ENCODE measurements at places on chromosomes 3 and 15. TPM values are rescaled to one million over a fixed set of nuclear protein-coding genes. Genes with fewer than 3 reads are reported as not detected.

Gene SMCO1
- not detected for total RNA-seq

Gene GOLIM4
- 12.2 TPM for total RNA-seq

DNA sequence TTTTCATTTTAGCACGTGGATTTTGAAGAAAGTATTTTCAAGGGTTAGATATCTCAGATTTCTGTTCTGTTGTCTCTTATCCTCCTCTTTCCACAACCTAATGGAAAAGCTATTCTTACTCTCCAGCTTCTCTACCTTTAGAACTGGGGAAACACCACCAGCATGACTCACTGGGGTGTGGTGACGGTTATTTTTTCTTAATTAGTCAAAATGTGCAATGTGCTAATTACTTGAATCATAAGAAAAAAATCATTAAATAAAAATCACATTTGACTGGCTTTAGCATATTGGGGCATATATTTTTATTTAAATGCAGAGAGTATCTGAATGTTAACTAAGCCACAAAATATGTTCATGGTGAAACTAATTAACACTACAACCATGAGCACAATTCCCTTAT lies 570.7 kb upstream of the AGTR1 start:
- no peaks in the 10 kb centered on the region for H3K27me3 ChIP-seq
- no peak for DNase-seq
- H3K4me1 ChIP-seq, result no peaks in the 10 kb centered on the region

DNA sequence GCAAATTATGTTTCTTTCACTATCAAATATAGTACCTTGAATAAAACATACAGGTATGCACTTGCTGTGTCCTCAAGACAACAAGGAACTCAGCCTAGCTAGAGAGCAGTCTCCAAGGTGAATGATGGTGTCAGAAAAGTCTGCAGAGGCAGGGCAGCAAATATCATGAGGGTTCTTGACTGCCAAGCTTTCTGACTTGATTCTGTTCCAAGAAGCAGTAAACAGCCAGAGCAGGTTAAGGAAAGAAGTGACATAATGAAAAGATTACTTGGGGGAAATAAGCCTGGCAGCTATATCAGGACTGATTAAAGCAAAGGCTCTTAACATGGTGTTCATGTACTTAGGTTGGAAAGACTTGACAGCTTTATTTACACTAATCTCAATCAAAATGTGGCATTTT lies 192.2 kb upstream of the GADL1 start:
- no peak overlapping the region for H3K27ac ChIP-seq
- H3K36me3 ChIP-seq, result no peaks in the 10 kb centered on the region
- no peak overlapping the region for H3K4me3 ChIP-seq
- no peak for DNase-seq

- H3K36me3 ChIP-seq, result no peaks in the 10 kb centered on the region
- H3K27me3 ChIP-seq, result no peaks in the 10 kb centered on the region
- no peak overlapping the region for H3K4me3 ChIP-seq
These were observed 58.3 kb downstream of the NSUN3 start for GRCh38 chr3:94121161-94121560.

DNA sequence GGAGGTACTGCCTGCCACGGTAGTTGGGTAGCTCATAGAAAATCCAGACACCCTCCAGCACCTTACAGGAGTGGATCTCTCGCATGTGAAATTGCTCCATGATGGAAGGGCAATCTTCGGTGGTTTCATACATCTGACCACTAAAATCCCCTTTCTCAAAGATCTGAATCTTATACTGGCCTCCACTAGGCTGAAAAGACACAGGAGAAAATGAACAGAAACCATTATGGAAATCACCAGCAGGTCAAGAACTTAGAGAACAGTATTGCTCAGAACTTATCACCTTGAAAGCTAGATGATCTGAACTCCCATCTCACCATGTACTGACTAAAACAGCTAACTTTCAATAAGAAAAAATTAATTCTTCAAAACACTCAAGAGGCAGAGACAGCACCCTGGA lies 5.4 kb downstream of the CRYGS start:
- no peaks in the 10 kb centered on the region for H3K36me3 ChIP-seq
- no peak overlapping the region for H3K4me3 ChIP-seq
- no peak overlapping the region for H3K27ac ChIP-seq
- H3K27me3 ChIP-seq, result no peaks in the 10 kb centered on the region
- H3K4me1 ChIP-seq, result peaks cover 9% of the 10 kb centered on the region

DNA sequence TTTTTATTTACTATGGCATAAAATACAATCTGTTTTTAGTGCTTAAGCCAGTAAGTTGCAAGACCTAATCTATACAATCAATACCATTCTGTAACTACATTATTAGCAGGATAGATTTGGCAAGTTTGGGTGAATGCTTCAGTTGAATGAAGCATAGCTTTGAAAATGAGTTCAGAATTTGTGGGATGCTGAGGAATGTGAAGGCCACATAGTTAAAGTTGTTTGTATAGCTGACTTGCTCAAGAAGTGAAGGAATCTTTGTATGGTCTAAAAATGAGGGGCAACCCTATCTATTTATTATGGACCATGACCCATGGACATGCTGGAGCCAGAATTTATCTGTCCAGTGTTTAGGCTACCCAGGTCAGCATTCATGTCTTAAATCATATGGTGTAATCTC lies 58.5 kb downstream of the CRYBG3 start:
- H3K27ac ChIP-seq, result no peak overlapping the region
- no peak for DNase-seq
- H3K4me1 ChIP-seq, result peaks cover 20% of the 10 kb centered on the region
- no peaks in the 10 kb centered on the region for H3K36me3 ChIP-seq
- H3K27me3 ChIP-seq, result no peaks in the 10 kb centered on the region

All from A673 (cell line).